ENCODE measurements at places on chromosomes 11 and 22.

DNA sequence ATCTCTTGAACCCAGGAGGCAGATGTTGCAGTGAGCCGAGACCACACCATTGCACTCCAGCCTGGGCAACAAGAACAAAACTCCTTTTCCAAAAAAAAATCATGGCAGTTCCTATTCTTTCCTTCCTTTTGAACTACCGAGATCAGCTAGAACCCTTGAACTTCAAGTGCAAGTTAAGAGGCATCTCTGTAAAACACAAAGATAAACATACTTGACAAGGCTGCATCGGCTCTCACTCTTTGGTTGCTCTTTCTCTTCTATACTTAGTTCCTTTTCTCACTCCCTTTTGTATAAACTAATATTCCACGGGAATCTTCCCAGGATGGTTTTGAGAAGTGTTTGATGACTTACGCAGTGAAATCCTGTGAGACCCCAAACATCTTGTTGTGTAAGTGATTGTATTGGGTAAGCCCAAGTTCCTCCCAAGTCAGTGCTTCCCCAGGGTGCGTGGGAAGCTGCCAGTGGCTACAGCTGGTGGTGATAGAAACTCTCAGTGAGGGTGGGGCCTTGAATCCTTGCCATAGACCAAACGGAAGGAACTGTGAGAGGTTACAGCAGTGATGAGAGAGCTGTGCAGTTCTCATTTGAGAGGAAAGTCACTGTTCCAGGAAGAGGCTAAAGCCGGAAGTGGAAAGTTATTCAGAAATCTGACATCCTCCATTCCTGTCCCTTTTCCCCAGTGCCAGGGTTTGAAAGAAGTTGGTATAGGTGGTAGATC lies 24.1 kb upstream of the CDC42EP2 start:
- peak; percentile 3 for DNase-seq

- no peak for DNase-seq
Observed at GRCh38 chr11:10441091-10441490, 14.0 kb upstream of the AMPD3 start.

- no peak for DNase-seq
Observed at GRCh38 chr22:25081409-25081824, 118.2 kb upstream of the CRYBB3 start.

DNA sequence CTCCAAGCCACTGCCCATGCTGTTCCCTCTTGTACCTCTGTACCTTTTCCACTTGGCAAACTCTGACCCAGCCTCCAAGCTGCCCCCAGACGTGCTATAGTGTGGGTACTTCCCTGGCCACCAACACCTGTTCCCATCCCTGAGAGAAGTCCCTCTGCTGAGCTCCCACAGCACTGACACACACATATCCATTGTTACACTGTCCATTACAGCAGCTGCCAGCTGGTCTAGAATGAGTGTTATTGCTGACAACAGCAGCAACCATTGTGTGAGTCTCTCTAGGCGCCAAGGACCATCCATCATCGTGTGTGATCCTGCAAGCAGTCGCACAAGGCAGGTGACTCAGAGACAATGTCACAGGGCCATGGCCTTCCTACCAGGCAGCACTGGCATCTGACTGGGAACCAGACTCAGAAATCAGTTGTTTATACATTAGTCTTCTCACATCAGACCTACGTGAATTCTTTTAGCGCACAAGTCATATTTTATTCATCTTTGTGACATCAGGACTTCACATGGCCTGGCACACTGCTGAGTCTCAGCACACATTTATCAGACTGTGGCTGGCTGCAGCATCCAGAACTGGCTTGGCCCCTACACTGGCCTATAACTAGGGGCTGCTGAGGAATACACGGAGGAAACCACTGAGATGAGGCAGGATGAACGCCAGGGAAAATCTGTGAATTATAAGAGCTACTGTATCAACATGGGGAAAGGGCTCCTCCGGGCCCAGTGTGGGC lies 56.4 kb downstream of the SGSM3 start:
- no peak for DNase-seq

- DNase-seq: peak; percentile 47
Observed at GRCh38 chr11:1218256-1218787, 4.5 kb upstream of the MUC5B start.

DNA sequence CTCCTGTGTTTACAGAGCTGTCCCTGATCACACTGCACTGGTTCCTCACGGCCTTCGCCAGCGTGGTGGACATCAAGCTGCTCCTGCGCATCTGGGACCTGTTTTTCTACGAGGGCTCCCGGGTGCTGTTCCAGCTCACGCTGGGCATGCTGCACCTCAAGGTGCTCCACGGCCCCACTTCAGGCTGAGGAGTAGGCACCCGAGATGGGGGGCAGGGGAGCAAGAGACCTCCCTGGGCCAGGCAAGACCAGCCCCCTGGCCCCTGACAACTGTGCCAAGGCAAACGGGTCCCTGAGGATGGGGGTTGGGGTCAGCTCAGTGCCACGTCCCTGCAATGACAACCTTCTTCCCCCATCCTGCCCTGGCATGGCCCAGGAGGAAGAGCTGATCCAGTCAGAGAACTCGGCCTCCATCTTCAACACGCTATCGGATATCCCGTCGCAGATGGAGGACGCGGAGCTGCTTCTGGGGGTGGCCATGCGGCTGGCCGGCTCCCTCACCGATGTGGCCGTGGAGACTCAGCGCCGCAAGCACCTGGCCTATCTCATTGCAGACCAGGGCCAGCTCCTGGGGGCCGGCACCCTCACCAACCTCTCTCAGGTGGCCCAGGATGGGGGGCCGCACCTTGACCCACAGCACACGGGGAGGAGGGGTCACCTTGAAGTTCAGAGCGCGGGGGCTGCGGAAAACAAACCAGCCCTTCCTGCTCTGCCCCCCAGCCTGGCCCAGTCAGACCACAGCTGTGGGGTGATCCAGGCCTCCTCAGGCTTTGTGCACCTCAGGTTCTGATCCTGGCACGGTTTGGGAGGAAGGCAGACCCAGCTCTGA lies 35.9 kb downstream of the SGSM3 start:
- DNase-seq: no peak

DNA sequence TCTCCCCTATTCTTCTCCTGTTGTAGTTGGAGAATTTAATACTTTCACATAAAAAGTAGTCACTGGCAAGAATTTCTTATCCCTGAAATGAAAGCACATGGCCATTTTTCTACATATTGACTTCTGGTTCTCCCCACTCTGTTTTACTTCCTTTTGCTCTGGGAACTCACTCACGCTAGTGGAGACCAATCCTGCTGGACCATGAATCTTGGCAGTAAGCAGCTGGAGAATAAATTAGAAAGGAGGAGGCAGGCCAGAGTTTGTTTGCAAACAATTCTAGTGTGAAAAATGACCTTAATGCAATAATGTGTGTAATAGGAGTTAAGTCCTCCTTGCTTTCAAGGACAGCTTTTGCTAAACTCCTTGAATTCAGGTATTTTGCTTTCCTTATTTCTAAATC lies 412.3 kb upstream of the CHORDC1 start:
- DNase-seq: no peak

GRCh38 chr11:106632283-106632682 lies 386.0 kb downstream of the GUCY1A2 start:
- no peak for DNase-seq

- DNase-seq: no peak
Observed at GRCh38 chr22:37870273-37870672, 21.1 kb downstream of the EIF3L start.

DNA sequence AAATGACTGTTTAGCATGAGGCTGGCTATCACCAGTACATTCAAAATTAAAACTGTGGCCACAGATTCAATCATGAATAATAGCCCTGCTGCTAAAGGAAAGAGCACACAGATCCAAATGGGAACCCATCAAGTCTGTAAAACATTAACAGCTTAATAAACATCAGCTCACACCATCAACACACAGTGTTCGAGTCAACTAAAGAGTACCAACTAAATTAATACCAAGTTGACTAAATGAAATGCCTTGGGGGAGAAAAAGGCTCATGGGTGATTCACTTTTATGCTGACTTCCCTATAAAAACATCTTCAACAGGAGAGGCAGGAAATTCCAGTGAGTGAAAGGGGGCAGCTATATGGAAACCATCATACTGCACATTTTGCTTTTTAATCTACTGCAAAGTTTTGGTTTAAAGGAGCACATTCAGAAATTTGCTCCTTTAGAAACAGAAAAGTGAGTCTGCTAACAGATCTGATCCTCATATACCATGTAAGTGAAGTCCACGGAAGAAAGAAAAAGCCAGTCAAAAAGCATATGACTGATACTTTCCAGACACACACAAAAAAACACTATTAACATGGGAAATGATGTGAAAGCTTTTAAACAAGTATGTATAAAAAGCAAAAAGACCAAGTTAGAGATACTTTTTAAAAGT lies 16.3 kb downstream of the LGR4 start:
- DNase-seq: no peak

DNA sequence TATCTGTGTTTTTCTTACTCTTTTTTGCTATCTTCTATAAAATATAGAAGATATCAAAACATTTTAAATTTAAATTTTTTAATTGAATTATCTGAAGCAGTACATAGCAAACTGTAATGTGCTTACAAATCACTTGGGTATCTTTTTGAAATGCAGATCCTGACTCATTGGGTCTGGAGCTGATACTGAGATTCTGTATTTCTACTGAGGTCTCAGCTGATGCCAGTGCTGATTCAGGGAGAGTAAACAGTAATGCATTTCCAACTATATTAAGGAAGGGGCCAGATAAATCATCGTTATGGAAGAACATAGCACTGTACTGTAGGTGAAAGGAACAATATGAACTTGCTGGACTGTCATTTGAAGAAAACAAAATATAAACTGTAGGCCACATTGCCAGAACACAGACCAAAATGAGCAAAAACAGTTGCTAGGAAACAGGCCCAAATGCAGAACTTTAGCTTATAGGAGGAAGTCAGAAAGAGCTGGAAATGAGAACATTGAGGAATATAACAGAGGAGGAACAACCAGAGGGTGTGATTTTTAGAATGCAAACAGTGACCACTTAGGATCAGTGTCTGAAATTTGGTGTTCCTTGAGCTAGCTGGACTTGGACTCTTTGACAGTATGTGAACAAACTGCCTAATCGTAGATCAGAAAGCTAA lies 3.3 kb downstream of the ARL14EP start:
- DNase-seq: no peak

DNA sequence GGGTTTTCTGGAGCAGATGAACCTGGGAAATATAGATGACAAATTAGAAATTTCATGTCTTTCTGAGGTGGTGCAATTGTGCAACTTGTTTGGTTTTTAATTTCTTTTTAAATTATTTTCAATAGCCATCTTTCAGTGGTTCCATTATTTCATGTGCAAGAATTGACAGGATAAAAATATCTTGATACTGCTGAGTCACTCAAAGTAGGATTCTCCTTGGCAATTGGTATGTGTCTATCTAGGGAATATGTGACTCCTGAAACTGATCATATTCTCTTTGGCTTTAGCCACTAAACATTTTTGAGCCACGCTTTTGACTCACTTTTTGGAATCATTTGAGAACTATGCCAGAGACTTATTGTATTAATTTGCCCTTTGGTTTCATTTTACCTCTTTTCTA lies 331.5 kb downstream of the KCNA4 start:
- DNase-seq: no peak

GRCh38 chr11:82756765-82757639 lies 23.3 kb upstream of the FAM181B start:
- no peak for DNase-seq

DNA sequence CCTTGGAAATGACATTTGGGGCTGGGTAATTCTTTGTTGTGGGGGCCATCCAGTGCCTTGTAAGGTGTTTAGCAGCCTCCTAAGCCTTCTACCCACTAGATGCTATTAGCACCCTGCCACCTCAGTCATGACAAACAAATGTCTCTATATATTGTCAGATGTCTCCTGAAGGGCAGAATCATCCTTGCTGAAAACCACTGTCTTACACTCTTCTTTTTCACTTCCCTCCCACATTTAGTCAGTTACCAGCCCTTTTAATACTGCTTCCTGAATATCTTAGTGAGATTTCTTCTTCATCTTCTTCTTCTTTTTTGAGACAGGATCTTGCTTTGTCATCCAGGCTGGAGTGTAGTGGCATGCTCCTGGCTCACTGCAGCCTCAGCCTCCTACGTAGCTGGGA lies 33.1 kb downstream of the TNRC6B start:
- DNase-seq: no peak

DNA sequence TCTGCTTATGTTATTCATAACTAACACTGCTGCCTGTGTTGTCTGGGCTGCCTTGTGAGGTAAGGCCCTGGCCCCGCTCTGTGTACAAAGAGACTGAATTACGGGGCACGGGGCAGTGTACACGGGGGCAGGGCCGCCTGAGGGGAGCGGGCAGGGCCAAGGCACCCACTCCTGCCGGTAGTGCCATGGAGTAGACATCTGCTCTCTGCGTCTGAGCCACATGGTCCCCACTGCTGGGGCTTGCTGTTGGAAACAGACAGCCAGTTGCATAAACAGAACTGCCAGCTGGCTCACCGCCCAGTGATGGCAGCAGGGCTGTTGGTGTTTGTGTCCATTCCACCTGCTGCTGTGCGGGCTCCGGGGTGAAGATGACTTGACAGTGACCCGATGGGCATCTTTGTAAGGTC lies 19.8 kb downstream of the FAM118A start:
- no peak for DNase-seq

GRCh38 chr22:29661336-29661735 lies 57.9 kb downstream of the NF2 start:
- no peak for DNase-seq

- DNase-seq: no peak
Observed at GRCh38 chr11:25247336-25247735, 750.5 kb downstream of the LUZP2 start.

- DNase-seq: no peak
Observed at GRCh38 chr22:17281440-17281841, 62.2 kb upstream of the ADA2 start.

GRCh38 chr11:13486926-13487660 lies 8.7 kb downstream of the PTH start:
- no peak for DNase-seq

DNA sequence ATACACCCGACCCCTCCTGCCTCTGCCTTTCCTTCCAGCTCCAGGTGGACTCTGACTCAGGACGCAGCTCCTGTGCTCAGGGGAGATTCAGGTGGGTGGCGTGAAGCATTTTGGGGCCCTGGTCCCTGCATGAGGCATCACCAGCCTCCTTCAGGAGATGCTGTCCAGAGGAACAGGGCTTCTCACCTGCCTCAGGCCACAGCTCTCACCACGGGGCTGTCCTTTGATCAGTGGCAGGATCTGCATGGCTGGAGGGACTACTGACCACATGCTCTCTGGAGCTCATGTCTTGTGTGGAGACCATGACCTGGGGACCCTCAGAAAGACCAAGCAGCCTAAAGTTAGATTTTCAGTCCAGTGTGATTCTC lies 58.8 kb downstream of the GGTLC2 start:
- no peak for DNase-seq

Measured in chondrocyte (in vitro differentiated cells).